ENCODE measurements at places on chromosomes 4 and X. TPM values are rescaled to one million over a fixed set of nuclear protein-coding genes. Genes with fewer than 3 reads are reported as not detected.

The NR3C2 gene
- 0.30 TPM for total RNA-seq

The WAS gene
- 0.64 TPM for total RNA-seq

The RBMXL3 gene
- not detected for total RNA-seq

DNA sequence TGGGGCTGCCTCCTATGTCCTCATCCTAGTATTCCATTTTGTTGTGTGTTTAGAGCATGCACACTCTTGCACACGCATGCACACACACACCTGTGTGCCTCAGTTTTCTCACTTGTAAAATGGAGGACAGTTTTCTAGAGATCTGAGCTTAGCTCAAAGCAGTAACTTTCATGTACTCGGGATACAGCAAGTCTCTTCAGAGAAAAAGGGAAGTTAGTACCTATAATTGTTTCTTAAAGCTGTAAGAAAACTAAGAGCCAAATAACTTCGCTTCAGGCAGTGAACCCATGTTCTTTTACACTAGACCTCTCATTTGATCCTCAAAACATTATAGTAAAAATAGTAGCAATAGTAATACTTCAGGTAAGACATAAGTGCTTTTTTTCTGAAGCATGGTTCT lies 49.6 kb downstream of the KIT start:
- no peak overlapping the region for H3K27ac ChIP-seq
- H3K27me3 ChIP-seq: no peaks in the 10 kb centered on the region
- no peak for DNase-seq
- no peaks in the 10 kb centered on the region for H3K4me1 ChIP-seq
- H3K4me3 ChIP-seq: no peak overlapping the region

- no peak for DNase-seq
- H3K4me3 ChIP-seq: no peak overlapping the region
- peaks cover 4% of the 10 kb centered on the region for H3K4me1 ChIP-seq
- H3K27me3 ChIP-seq: no peaks in the 10 kb centered on the region
- no peak overlapping the region for H3K27ac ChIP-seq
- peaks cover 3% of the 10 kb centered on the region for H3K36me3 ChIP-seq
Measured at GRCh38 chrX:82658492-82658891, 849.6 kb upstream of the POU3F4 start.

- peaks cover under 1% of the 10 kb centered on the region for H3K4me1 ChIP-seq
- no peaks in the 10 kb centered on the region for H3K36me3 ChIP-seq
- no peak overlapping the region for H3K27ac ChIP-seq
- H3K4me3 ChIP-seq: no peak overlapping the region
- no peak for DNase-seq
Measured at GRCh38 chr4:88803600-88804096, 106.0 kb upstream of the NAP1L5 start.

GRCh38 chrX:42047886-42048285 lies 124.5 kb upstream of the CASK start:
- H3K27me3 ChIP-seq: no peaks in the 10 kb centered on the region
- DNase-seq: no peak
- no peaks in the 10 kb centered on the region for H3K36me3 ChIP-seq
- no peaks in the 10 kb centered on the region for H3K4me1 ChIP-seq
- no peak overlapping the region for H3K27ac ChIP-seq
- H3K4me3 ChIP-seq: no peak overlapping the region

DNA sequence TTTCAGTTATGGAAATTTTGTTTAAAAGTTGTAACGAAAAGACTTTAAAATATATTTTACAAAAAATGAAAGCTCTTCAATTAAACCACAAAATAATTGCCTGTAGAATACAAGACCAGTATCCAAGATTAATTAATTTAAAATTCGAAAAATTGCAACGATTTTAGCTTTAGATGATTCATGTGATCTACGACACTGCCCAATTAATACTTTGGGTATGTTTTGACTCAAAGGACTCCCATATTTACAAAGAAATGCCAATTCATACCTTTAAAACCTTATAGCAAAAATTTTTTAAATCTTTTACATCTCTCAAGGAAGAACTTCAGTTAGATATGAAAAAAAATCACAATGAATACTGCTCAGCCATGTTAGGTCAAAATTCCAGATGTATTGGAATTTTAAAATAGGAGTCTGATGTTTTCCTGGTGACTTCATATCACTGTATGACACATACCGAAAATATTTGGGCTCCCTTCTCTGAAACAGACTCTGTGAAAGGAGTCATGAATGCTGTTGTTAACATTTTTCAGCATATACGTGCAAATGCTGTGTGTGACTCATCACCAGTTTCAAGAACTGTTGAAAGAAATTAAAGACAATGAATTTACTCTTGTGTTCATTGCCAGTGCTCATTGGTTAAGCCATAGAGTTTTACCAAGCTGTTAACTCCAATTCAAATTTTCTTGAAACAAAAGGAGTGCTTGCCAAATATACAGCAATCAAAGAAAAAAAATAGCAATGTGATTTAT lies 13.8 kb upstream of the SMS start:
- H3K36me3 ChIP-seq: no peaks in the 10 kb centered on the region
- H3K4me3 ChIP-seq: peak overlapping the region; percentile 7
- no peaks in the 10 kb centered on the region for H3K27me3 ChIP-seq
- H3K27ac ChIP-seq: peak overlapping the region; percentile 85
- H3K4me1 ChIP-seq: peaks cover 45% of the 10 kb centered on the region
- no peak for DNase-seq

DNA sequence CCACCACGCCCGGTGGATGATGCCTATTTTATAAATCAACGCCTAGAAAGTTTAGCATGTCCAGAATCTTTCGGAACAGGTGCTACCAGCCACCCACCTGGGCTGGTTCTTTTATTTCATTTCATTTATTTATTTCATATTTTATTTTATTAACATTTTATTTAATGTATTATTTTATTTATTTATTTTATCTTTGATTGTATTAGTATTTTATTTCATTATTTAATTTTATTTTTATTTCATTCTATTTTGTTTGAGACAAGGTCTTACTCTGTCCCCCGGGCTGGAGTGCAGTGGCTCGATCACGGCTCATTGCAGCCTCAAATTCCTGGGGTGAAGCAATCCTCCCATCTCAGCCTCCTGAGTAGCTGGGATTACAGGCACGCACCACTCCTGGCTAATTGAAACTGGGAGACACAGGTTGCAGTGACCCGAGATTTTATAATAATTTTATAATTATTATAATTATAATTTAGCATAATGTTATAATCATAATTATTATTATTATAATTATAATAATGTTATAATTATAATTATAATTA lies 187.2 kb downstream of the SHOX start:
- no peak for DNase-seq
- H3K4me1 ChIP-seq: no peaks in the 10 kb centered on the region
- no peak overlapping the region for H3K27ac ChIP-seq
- peaks cover 2% of the 10 kb centered on the region for H3K36me3 ChIP-seq
- no peak overlapping the region for H3K4me3 ChIP-seq

- no peak overlapping the region for H3K4me3 ChIP-seq
- no peak for DNase-seq
- no peaks in the 10 kb centered on the region for H3K27me3 ChIP-seq
- no peak overlapping the region for H3K27ac ChIP-seq
- peaks cover 3% of the 10 kb centered on the region for H3K4me1 ChIP-seq
Measured at GRCh38 chr4:182103614-182104319, 139.4 kb upstream of the TENM3 start.

- no peaks in the 10 kb centered on the region for H3K4me1 ChIP-seq
- H3K4me3 ChIP-seq: no peak overlapping the region
- H3K36me3 ChIP-seq: no peaks in the 10 kb centered on the region
- no peak for DNase-seq
- no peaks in the 10 kb centered on the region for H3K27me3 ChIP-seq
- no peak overlapping the region for H3K27ac ChIP-seq
Measured at GRCh38 chrX:1535241-1536041, 1.5 kb downstream of the P2RY8 start.

DNA sequence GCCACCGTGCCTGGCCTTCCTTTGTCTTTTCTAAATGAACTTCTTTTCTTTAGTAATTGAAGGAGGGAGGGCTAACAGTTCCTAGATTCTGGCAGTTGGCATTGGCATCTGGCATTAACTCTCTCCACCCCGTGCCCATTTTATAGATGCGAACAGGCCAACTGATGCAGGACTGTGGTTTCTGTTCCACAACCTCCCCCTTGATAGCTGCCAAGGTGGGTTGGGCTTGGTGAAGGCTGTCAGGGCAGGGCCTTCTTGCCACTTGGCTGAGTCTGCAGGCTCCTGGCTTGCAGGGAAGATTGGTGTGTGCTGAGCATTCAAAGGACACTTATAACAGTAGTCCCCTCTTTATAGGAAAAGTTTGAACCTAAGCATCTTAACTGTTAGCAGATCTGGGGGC lies 4.3 kb downstream of the SOWAHD start:
- DNase-seq: no peak

DNA sequence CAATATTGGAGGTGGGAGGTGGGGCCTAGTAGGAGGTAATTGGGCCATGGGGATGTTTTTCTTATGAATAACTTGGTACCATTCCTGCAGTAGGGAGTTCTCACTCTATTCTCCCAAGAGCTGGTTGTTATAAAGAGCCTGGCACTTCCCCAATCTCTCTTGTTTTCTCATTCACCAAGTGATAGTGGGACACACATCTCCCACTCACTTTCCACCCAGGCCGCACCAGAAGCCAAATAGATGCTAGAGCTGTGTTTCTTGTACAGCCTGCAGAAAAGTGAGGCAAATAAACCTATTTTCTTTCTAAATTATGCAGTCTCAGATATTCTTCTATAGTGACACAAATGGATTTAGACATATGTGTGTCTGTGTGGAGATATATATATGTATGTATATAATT lies 117.6 kb downstream of the ANKRD50 start:
- no peak overlapping the region for H3K27ac ChIP-seq
- no peaks in the 10 kb centered on the region for H3K27me3 ChIP-seq
- H3K4me1 ChIP-seq: no peaks in the 10 kb centered on the region
- H3K4me3 ChIP-seq: no peak overlapping the region

DNA sequence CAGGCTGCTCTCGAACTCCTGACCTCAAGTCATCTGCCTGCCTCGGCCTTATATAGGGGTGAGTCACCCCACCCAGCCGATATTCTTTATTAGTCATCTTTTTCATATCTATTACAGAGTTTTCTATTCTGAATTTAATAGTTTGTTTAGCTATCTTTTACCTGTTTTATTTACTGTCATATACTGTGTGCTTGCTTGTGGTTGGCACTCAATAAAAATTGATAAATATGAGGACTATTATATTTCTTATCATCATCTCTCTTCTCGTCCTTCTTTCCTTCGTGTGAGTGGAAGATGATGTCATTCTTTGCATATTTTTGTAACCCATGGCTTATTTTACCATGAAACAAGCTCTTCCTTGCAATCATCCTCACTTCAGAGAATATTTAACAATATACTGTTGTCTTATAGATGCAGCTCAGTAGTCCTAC lies 265.5 kb downstream of the ARHGAP24 start:
- peaks cover 22% of the 10 kb centered on the region for H3K4me1 ChIP-seq
- no peaks in the 10 kb centered on the region for H3K27me3 ChIP-seq
- no peak overlapping the region for H3K27ac ChIP-seq
- H3K4me3 ChIP-seq: no peak overlapping the region

All from neural crest cell (in vitro differentiated cells).